Mesothelial cell of epicardium (in vitro differentiated cells): ENCODE measurements at places on chromosomes 1 and 21. TPM values are rescaled to one million over a fixed set of nuclear protein-coding genes. Genes with fewer than 3 reads are reported as not detected.

HPDL gene
- 2.1 to 2.8 TPM (median 2.4 TPM) in 3 replicates for total RNA-seq

CYP4A22 gene
- not detected in 3 replicates for total RNA-seq

PLA2G5 gene
- total RNA-seq, result 0.25 TPM in 1 of 3 replicates, not detected in the others

AQP10 gene
- 0.57 to 1.00 TPM (median 0.60 TPM) in 3 replicates for total RNA-seq

FCGR3A gene
- not detected in 3 replicates for total RNA-seq

DNA sequence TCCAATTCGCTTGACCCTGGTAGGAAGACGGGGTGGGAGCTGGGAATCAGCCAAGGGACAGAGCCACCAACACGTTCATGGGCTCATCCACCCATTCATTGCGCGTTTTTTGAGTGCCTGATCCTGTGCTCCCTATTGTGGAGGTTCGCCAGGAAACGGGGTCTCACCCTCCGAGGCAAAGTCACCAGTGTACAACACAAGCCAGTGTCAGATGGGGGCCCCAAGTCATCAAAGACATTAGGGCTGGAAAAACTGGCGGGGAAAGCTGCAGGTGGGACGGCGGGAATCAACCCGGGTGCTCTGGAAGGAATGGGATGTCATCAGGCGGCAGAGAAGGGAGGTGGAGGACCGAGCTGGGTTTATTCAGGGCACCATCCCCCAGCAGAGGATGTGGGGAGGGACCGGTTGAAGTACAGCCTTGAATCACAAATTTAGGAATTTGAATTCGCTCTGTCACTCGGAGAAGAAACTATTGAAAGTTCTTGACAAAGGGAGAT is 667 bp upstream of the NID1 start:
- H3K36me3 ChIP-seq, result no peaks in the 10 kb centered on the region
- H3K27ac ChIP-seq, result no peak overlapping the region
- H3K4me1 ChIP-seq, result peaks cover 13% of the 10 kb centered on the region
- peak overlapping the region; percentile 64 for H3K4me3 ChIP-seq

- DNase-seq, result no peak
- H3K27me3 ChIP-seq, result peaks cover 19% of the 10 kb centered on the region
- H3K4me3 ChIP-seq, result no peak overlapping the region
- no peaks in the 10 kb centered on the region for H3K36me3 ChIP-seq
- no peak overlapping the region for H3K27ac ChIP-seq
- H3K4me1 ChIP-seq, result peaks cover 11% of the 10 kb centered on the region
Measured at GRCh38 chr1:201184307-201185122, 6.1 kb upstream of the IGFN1 start.

DNA sequence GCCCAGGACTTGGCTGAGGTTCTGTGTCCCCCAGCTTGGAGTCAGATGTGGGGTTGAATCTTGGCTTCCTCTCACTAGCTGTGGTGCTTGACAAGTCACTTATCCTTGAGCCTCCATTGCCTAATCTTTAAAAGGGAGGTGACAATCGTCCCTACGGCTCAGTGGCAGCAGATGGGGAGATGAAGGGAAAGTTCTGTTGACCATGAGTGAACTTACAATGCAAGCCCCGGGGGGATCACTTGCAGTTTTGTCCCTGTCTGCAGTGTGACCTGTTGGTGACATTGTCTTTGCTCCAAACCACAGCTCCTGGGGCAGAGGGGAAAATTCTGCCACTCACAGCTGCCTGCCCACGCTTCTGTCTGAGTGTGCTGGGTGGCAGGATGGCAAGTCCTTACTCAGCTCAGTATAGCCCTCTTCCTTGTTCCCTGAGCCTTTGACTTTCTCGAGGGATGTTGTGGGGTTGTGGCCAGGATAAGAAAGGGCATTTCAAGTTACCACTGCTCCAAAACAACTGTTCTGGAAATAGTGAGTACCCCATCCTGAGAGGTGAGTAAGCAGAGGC is 1.7 kb downstream of the PCSK9 start:
- no peak overlapping the region for H3K27ac ChIP-seq
- H3K4me1 ChIP-seq, result peaks cover 17% of the 10 kb centered on the region
- H3K4me3 ChIP-seq, result peak overlapping the region; percentile 71
- DNase-seq, result no peak
- H3K27me3 ChIP-seq, result peaks cover 73% of the 10 kb centered on the region
- H3K36me3 ChIP-seq, result no peaks in the 10 kb centered on the region

DNA sequence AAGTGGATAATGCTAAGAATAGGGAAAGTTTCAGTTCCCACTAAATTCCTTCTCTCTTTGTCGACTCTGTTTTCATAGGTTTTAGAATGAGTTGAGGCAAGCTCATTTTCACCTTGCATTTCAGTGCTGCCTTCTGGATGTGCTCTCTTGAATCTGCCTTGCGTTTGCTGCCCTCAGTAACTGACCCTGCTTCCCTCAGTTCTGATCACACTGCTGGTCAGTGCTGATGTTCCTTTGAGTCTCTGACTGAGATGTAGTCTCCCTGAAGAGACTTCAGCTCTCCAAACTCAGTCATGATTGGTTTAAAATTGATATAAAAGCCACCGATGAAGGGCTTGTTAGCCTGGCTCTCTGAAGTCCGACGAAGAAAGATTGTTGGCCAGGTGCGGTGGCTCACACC is 25.2 kb upstream of the HMGN1 start:
- H3K36me3 ChIP-seq, result no peaks in the 10 kb centered on the region
- peaks cover 4% of the 10 kb centered on the region for H3K27me3 ChIP-seq
- H3K4me1 ChIP-seq, result no peaks in the 10 kb centered on the region
- no peak for DNase-seq
- no peak overlapping the region for H3K4me3 ChIP-seq
- H3K27ac ChIP-seq, result no peak overlapping the region

DNA sequence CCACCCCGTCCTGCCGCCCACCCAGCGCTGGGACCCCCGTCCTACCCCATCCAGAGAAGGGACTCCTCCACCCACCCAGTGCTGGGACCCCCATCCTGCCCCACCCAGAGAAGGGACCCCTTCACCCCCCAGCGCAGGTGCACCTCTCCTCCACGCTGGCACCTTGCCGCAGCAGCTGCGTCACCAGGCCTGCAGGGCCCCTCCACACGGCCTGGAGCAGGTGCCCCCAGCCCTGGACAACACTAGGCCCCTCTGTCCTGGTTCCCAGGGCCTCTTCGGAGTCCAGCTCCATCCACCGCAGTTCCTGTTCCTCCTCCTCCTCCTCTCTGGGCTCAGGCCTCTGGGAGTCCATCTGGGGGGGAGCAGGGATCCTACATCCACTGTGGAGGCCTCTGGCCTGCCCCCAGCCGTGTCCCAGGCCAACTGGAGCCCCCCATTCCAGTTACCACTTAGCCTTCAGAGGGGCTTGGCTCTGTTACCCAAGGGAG is 378 bp downstream of the ANKRD65 start:
- no peak for DNase-seq
- peaks cover 39% of the 10 kb centered on the region for H3K4me1 ChIP-seq
- no peaks in the 10 kb centered on the region for H3K27me3 ChIP-seq
- no peaks in the 10 kb centered on the region for H3K36me3 ChIP-seq
- H3K4me3 ChIP-seq, result peak overlapping the region; percentile 49

GRCh38 chr1:61447968-61448430 is 276.9 kb downstream of the TM2D1 start:
- H3K4me1 ChIP-seq, result peaks cover 100% of the 10 kb centered on the region
- H3K27ac ChIP-seq, result peak overlapping the region; percentile 97
- H3K36me3 ChIP-seq, result no peaks in the 10 kb centered on the region
- H3K4me3 ChIP-seq, result no peak overlapping the region

- DNase-seq, result no peak
- H3K27ac ChIP-seq, result peak overlapping the region; percentile 93
- peaks cover 38% of the 10 kb centered on the region for H3K4me1 ChIP-seq
- H3K4me3 ChIP-seq, result no peak overlapping the region
- no peaks in the 10 kb centered on the region for H3K27me3 ChIP-seq
Measured at GRCh38 chr21:33286600-33287456, 20.7 kb downstream of the IL10RB start.

- H3K27me3 ChIP-seq, result no peaks in the 10 kb centered on the region
- H3K4me1 ChIP-seq, result no peaks in the 10 kb centered on the region
- H3K36me3 ChIP-seq, result peaks cover 46% of the 10 kb centered on the region
- no peak overlapping the region for H3K4me3 ChIP-seq
- no peak overlapping the region for H3K27ac ChIP-seq
Measured at GRCh38 chr1:36034692-36035091, 49.2 kb upstream of the TEKT2 start.

GRCh38 chr21:14318578-14318977 is 64.4 kb downstream of the HSPA13 start:
- no peak overlapping the region for H3K27ac ChIP-seq
- no peak overlapping the region for H3K4me3 ChIP-seq
- no peaks in the 10 kb centered on the region for H3K36me3 ChIP-seq
- peaks cover 7% of the 10 kb centered on the region for H3K27me3 ChIP-seq
- H3K4me1 ChIP-seq, result peaks cover 4% of the 10 kb centered on the region

DNA sequence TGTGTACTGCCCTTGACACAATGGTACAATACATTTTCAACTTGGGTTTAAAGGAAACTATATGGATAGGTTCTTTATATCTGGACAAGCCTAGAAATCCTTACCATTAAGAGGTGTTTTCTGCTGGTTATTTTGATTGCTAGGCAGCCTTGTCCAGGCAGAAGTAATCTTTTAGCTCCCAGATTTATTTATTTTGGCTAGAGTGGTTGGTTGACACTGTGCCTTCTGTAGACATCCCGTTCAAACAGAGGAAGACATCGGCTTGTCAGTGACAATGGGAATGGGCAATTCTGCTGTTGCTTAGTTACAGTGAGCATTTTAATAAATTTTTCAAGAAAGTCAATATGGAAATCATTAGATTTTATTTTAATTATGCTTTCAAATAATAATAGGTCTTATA is 138.8 kb downstream of the VPS13D start:
- DNase-seq, result no peak
- H3K4me3 ChIP-seq, result no peak overlapping the region
- H3K4me1 ChIP-seq, result peaks cover 39% of the 10 kb centered on the region
- H3K27ac ChIP-seq, result peak overlapping the region; percentile 35
- no peaks in the 10 kb centered on the region for H3K27me3 ChIP-seq
- H3K36me3 ChIP-seq, result peaks cover 38% of the 10 kb centered on the region
